ENCODE measurements at places on chromosomes 3 and 15.

DNA sequence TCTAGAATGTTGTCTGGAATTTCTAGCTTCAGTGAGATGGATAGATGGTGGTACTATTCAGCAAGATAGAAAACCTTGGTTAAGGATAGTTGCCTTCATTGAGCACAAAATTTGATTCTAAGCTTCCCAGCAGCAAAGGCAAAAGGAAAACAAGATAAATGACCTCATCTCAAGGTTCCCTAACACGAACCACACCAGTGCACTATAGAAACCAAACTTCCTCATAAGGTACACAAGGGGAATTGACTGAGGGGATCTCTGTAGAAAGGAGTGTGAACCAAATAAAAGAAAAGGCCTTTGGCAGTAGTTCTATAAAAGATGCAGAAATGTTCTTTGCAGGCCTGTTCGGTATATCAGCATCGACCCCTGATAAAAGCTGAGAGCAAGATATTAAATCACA, 288.9 kb downstream of the SHQ1 start:
- no peak for DNase-seq

GRCh38 chr15:70580958-70581357, 182.4 kb downstream of the UACA start:
- DNase-seq = no peak

- no peak for DNase-seq
Measured at GRCh38 chr15:56537881-56538280, 72.9 kb upstream of the MNS1 start.

DNA sequence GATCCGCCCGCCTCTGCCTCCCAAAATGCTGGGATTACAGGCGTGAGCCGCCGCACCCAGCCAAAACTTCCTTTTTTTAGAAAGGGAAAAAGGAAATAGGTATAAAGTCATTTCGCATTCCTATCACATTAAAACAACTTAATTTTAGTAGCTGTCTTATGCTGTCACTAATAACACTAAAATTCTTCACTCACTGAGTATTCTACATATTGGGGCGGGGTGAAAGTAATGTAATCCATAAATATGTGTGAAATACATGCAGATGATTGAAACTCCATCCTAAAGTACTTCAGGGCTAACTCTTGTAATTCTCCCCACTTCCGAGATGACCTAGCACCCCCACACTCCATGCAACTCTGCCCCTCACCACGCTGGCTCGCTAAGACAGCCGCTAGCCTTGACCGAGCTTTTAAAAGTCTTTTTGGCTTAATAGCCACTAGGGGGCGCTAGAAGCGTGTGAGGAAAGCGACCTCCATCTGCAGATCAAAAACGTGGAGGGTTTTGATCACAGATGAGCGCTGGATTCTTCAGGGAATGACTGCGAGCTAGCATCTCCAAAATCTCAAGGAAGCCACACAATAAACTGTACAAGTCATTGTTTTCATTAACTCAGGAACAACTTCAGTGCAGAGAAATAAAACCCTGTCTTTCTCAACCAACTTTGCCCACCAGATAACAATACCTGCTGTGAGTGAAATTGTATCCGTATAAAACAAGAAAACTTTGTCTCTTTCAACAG, 129.3 kb upstream of the IGF1R start:
- peak; percentile 72 for DNase-seq

DNA sequence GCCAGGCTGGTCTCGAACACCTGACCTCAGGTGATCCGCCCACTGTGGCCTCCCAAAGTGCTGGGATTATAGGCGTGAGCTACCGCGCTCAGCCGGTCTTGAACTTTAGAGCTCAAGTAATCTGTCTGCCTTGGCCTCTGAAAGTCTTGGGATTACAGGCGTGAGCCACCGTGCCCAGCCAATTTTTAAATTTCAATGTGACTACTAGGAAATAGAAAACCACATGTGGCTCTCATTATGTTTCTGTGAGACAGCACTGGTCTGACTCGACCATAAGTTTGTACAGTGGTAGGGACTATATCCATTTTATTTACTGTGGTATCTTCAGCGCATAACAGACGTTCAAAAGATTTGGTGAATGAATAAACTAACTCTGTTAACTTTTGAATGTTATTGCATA, 9.1 kb downstream of the ZFAND6 start:
- DNase-seq = no peak

GRCh38 chr3:138197058-138197457, 10.0 kb downstream of the ARMC8 start:
- no peak for DNase-seq

- no peak for DNase-seq
Measured at GRCh38 chr15:49137861-49138260, 17.5 kb downstream of the COPS2 start.

DNA sequence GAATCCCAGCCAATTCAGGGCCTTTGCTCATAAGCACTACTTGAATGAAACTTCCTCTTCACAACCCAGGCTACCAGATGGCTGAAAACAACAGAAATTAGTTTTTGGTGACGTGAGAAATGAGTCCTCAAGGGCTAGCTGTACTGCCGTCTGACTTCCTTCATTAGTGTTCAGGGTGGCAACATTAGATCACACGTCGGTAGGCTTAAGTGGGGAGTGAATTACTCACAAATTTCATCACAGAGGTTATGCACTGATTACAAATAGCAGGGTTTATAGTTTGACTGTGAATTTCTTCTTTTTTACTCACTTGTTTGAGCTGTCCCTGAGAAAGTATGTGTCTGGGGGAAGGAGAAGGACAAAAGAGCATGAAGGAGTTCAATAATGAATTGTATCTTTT, 397.2 kb downstream of the GAP43 start:
- DNase-seq = no peak

- DNase-seq = no peak
Measured at GRCh38 chr15:86857701-86858100, 778.0 kb downstream of the AGBL1 start.

DNA sequence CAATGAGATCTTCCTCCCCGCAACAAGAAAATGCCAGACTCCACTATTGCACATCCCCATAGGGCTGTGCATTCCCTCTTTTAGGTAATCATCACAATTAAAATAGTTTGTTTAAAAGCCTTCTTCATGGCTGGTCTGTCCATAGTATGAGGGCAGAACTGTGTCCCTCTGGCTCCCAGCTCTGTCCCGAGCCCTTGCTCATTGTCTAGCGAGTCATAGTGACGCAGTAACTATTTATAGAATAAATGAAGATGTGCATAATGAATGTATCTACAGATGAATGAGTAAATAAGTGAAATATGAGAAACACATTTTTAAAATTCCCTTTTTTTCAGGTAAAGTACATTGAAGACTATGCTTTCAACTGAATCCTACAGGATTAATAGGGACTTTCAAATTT, 128.4 kb upstream of the TMC3 start:
- no peak for DNase-seq

DNA sequence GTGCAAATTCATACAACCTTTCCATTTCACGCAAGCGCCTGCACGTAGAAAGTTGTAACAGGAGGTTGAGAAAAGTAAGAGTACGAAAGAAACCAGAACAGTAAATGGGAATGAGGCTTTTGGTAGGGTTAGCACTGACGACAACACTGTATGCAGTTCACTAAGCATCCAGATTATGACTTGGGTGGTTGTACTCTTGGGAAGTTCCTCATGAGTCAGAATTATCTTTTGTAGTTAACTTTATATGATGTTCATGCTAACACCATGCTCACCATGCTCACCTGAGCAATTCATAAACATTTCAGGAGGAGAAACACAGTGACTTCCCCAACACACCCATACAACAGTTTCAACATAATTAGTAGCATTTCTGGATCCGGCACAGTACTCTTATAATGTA, 3.0 kb upstream of the LPP start:
- DNase-seq = no peak

DNA sequence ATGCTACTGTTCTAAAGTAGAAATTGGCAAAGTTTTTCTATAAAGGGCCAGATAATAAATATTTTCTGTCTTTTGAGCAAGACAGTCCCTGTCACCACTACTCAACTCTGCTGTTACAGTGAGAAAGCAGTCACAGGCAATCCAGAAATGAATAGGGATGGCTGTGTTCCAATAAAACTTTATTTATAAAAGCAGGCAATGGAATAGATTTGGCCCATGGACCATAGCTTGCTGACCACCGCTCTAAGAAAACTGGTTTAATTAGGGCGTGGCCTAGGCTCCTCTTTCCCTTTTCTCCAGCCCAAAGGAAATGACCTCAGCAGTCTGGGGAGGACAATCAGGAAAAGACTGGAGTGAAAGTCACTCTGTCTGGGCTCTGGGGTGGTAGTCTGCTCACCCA, 183.8 kb downstream of the MEGF11 start:
- no peak for DNase-seq

GRCh38 chr3:89679686-89680085, 572.3 kb downstream of the EPHA3 start:
- no peak for DNase-seq

- DNase-seq = no peak
Measured at GRCh38 chr3:74443102-74443501, 171.4 kb downstream of the CNTN3 start.

GRCh38 chr3:185195652-185196051, 42.8 kb upstream of the C3orf70 start:
- no peak for DNase-seq

DNA sequence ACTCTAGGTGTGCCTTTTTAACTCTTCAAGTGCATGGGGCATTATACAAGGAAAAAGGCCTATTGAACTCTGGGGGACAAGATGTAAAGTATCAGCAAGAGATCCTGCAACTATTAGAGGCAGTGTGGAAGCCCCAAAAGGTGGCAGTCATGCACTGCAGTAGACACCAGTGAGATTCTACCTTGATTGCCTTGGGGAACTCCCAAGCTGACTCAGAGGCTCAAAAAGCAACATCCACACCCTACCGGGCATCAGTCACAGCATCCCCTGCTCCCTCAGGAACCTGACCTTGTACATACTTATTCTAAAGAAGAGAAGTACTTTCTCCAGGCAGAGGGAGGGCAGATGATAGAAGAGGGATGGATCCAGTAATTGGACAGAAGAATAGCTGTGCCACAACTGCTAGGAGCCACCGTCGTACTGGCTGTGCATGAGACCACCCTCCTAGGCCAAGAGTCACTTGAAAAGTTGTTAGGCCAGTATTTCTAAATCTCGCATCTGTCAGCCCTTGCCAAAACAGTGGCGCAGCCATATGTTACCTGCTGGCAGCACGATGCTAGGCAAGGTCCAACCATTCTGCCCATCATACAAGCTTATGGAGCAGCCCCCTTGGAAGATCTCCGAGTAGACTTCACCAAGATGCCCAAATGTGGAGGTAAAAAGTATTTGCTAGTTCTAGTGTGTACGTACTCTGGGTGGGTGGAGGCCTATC, 523.1 kb upstream of the FRG2C start:
- peak; percentile 0 for DNase-seq

DNA sequence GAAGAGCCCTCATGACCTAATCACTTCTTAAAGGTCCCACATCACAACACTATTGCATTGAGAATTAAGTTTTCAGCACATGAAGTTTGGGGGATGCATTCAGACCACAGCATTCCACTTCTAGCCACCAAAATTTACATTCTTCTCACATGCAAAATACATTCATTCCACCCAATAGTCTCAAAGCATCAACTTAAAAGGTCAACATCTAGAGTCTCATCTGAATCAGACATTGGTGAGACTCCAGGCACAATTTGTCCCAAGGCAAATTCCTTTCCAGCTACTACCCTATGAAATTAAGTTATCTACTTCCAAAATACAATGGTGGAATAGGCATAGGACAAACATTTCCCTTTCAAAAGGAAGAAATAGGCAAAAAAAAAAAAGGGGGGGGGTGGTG, 64.9 kb downstream of the PLSCR2 start:
- no peak for DNase-seq

GRCh38 chr15:75508840-75509532, 57.5 kb upstream of the SIN3A start:
- no peak for DNase-seq

DNA sequence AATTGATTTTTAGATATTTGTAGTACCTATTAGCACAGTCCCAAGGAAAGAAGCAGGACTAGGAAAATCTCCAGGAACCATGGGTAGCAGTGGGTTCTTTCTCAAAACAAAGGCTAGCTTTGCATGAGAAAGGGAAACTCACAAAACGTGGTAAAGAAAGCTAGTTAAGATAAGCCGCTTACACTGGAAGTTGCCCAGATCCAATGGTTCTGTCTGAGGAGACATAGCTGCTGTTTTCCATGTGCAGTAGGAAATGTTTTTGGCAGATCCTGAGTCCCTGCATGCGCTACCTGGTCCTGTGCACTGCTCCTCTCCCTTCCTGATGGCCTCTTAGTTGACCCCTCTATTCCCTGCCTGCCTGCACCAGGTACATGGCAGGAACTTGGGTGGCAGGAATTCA, 60.4 kb downstream of the TFG start:
- DNase-seq = no peak

- peak; percentile 91 for DNase-seq
Measured at GRCh38 chr3:141486746-141487520, at the start of gene RASA2. Gene RASA2 (plus strand): TSS chr3:141487027. CDS start chr3:141487084, 57 bp downstream.

- DNase-seq = no peak
Measured at GRCh38 chr15:78726870-78727551, 84.3 kb downstream of the ADAMTS7 start.

DNA sequence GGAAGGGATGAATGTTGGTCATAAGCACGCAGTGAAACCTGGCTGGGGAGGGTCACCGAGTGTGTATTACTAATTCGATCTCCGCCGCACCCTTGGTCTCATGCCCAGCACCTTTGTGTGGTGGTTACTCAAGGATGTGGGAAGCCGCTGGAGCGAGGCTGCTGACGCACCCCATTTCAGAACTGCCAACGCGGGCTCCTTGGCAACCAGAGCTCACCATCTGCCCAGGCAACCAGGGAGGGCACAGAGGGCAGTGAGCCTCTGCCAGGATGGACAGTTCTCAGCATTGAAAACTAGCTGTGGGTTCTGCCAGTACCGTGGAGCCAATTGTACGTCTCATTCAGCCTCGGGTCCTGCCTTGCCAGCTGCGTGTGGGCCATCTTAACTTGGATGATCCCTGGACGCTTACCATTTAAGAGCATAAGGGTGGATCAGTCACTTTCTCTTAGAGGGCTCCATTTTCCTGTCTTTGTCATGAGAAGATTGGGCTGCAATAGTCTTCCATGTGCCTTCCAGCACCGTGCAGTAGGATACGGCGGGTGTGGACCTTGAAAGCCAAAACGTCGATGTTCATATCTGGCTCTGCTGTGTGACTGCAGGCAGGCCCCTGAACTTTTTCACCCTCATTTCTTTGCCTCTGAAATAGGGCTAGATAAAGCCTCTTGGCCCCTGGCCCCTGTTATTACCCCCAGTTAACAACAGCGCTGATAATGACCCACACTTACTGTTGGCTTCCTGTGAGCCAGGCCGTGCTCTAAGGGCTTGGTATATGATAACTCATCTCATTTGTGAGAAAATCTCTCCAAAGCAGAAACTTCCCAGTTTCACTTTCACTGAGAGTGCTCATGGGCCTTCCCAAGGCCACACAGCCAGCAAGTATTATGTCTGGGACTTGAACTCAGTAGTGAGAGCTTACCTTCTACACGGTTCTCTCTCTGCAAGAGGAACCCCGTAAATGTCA, 238.8 kb downstream of the OPA1 start:
- no peak for DNase-seq

GRCh38 chr3:127456471-127457093, 134.0 kb downstream of the TPRA1 start:
- no peak for DNase-seq

GRCh38 chr15:87348746-87349145, 907.8 kb downstream of the NTRK3 start:
- no peak for DNase-seq

- DNase-seq = no peak
Measured at GRCh38 chr3:183309276-183309675, 56.2 kb downstream of the B3GNT5 start.

GRCh38 chr3:146218880-146219866, 31.7 kb downstream of the PLSCR4 start:
- DNase-seq = peak; percentile 62
